ENCODE measurements at places on chromosomes 11 and 22. TPM values are rescaled to one million over a fixed set of nuclear protein-coding genes. Genes with fewer than 3 reads are reported as not detected.

The ZBTB16 gene
- polyA plus RNA-seq, result 5.5 TPM

The CALCB gene
- polyA plus RNA-seq, result not detected

The RSF1 gene
- 31.8 TPM for polyA plus RNA-seq

- no peak for DNase-seq
Observed at GRCh38 chr11:66070604-66071380, 720 bp downstream of the PACS1 start.

DNA sequence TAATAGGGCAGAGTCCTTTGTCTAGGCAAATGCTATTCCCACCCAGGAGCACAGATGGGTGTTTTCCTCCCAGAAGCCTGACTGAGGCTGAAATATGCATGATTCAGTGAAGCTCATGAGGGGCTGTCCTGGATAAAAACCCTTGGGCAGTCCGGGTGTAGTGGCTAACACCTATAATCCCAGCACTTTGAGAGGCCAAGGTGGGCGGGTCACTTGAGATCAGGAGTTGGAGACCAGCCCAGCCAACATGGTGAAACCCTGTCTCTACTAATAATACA lies 48.6 kb upstream of the LMO2 start:
- DNase-seq, result no peak

Data from hindlimb muscle (tissue), 1 donor.